ENCODE measurements at places on chromosomes 5 and 9.

GRCh38 chr5:72140711-72141110 lies 33.4 kb downstream of the MAP1B start:
- DNase-seq: no peak

DNA sequence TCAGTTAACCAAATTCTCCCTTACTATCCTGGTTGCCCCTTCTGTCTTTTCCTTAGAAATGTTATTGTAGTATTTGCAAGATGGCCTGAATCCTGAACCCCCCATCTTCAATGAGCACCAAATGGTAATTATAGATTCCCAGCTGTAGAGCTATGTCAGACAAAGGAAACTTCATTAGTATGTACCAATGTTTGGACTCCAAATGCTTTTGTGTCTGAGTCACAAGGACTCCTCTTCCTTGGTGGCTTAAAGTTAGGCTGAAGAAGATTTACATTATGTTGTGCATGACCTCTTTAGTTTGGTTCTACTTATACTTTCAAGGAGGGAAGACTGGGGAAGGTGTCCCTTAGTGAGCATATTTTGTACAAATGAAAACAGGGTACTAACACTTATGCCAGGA lies 105.9 kb upstream of the CDKN2B start:
- DNase-seq: no peak

- no peak for DNase-seq
These were observed 89.5 kb upstream of the FAM120A start for GRCh38 chr9:93361995-93362394.

GRCh38 chr9:115924669-115924987 lies 229.0 kb upstream of the PAPPA start:
- no peak for DNase-seq

DNA sequence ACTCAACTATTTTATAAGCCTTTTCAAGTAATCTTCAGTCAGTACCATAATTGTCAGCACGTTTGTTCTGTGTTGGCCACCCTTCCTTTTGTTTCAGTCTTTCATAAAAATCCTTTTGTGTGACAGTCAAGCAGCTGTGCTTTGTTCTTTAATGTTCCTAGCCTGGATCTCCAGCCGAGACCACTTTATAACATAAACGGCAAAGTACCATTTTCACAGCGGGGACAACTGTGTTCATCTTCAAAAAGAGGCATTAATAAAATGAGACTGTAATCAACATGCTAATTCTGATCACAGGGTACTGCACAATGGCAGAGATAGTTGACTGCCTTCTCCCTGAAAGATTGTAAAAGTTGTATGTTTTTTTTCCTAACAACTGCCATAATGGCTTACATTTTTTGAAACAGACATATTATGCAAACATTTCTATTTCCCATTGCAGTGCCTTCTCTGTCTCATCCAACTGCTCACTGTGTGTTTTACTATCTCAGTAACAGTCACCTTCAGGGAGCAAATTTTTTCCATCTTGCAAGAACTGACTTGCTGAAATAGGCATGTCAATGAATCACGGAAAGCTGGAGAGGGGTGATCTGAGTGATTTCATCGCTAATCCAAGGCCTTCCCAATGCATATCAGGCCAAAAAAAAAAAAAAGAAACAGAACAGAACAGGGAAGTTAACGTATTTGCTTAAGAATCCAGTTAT lies 828.5 kb upstream of the DMAC1 start:
- no peak for DNase-seq

DNA sequence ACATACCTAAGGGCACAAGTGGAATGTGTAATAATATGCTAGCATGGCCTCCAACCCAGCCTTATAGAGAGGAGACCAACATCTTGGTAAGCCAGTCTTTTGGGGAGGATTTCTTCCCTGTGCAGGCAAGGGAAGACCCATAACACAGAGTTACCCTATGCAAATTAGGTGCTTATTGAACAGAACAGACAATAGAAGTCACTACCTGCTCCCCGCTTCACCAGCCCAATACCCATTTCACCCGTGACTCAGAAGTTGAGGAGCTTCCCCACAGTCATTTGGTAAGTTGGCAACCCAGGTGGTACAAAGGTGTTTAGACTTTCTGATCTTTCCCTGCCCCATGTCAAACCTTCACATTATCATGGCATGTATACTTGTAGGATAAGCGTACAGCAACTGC lies 44.6 kb downstream of the AOPEP start:
- no peak for DNase-seq

DNA sequence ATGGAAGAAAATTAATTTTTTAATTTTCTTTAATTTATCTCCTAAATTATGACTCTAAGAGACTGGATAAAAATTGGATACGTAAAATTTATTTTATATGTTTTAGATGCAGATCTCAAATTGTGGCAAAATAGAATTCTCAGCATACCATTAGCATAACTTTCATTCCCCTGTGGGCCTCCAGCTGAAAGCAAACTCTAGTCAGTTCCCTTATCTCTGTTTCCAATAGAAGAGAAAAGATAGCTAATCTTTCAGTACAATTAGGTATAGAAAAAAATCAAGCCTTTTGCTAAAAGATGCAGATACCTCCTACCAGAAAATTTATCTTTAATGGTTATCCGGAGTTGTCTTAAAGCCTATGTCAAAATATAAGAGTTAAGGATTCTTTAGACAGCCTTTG lies 1530.6 kb downstream of the EFNA5 start:
- DNase-seq: peak; percentile 7

DNA sequence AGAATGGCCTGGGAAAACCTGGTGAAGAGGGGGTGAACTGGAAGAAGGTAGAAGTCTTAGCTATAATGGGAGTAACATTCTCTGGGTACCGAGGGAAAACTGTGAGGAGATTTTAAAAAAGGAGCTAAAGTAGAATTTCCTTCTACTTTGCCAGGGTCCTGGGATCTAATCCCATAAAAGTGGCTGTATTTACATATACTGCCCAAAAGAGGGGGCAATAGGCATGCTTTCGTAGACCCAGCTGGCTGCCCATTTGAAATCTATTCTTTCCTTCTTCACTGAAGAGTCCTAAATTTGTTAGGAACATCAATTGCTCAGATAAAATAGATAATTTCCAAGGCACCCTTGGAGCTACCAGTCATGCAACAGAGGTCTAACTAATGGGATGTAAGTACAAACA lies 159.2 kb downstream of the CDC42SE2 start:
- DNase-seq: no peak

DNA sequence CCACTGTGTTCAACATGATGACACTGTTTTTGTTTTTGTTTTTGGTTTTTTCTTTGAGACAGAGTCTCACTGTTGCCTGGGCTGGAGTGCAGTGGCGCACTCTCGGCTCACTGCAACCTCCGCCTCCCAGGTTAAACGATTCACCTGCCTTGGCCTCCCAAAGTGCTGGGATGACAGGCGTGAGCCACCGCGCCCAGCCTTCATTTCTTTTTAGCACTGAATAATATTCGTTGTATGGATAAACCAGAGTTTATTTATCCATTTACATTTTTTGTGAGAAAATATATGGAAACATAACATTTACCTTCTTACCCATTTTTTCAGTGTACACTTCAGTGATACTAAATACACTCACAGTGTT lies 4.2 kb downstream of the CARD19 start:
- DNase-seq: no peak

DNA sequence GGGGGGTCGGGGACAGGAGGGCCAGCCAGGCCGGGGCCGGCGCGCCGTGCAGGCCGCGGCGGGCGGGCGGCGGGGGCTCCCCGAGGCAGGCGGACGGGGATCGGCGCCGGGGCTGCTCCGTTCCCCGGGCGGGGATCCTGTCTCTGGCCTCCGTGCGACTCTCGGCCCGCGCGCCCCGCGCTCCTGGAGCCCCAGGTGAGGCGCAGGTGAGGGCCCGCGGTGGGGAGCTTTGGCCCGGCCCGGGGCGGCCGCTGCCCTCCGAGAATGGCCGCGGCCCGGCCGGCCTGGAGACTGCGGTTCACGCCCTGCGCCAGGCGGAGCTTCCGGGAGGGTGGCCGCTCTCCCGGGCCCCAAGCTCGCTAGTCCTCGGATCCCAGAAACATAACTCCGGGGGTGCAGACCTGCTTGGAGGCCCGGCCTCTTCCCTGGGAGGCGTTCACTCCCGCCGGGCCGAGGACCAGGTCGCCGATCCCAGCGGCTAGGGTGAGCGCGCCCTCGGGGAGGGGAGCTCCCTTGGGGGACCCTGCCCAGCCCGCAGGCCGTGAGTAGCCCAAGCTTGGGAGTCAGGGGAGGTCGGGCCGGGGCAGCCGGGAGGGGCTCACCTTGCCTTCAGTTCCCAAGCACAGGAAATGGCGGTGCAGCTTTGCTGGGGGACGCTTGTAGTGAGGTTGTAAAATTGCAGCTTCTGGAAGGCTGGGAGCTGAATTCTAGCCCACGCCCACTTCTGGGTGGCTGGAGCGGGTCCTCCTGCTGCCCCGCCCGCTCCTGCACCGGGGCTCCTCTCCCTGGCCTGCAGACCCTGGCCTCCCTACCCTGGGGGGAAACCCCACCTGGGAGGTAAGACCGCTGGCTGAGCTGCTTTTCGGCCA lies 723 bp downstream of the PPP1R26 start:
- no peak for DNase-seq

- DNase-seq: no peak
These were observed 51.2 kb downstream of the ADAMTS19 start for GRCh38 chr5:129511291-129511690.

- no peak for DNase-seq
These were observed 48.1 kb downstream of the PRELID2 start for GRCh38 chr5:145787001-145787400.

- no peak for DNase-seq
These were observed 227.3 kb upstream of the ITGA1 start for GRCh38 chr5:52560366-52560765.

DNA sequence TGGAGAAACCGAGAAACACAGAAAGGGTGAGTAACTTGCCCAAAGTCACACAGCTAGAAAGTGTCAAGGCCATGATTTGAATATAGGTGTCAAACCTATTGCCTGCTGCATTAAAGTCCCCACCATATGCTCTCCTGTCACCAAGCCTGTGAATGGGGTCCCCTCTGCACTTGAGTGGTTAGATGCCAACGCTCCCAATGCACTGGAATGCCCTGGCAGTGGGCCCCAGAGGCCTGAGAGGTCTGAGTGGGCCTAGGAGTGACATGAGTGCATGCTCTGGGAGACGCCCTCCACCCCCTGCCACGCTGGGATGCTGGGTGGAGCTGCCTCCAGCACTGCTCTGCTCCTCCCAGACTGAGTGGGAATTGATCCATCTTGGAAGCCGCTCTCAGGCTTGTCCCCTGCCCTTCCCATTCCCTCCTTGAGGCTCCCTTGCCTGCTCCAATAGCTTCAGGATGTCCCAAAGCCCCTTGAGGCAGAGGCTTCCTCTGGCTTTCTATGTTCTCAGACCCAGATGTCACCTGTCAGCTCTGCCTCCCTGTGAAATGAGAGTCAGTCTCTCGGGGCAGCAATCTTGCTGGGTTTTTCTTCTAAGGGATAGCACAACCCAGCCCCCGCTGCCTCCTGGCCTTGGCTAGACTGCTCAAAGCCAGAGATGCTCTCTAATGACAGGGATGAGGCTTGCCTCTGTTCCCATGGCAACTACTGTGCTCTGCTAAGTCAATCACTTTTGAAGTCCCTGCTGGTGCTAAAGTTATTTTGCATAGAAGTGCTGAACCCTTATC lies 6.6 kb upstream of the ARSI start:
- no peak for DNase-seq

DNA sequence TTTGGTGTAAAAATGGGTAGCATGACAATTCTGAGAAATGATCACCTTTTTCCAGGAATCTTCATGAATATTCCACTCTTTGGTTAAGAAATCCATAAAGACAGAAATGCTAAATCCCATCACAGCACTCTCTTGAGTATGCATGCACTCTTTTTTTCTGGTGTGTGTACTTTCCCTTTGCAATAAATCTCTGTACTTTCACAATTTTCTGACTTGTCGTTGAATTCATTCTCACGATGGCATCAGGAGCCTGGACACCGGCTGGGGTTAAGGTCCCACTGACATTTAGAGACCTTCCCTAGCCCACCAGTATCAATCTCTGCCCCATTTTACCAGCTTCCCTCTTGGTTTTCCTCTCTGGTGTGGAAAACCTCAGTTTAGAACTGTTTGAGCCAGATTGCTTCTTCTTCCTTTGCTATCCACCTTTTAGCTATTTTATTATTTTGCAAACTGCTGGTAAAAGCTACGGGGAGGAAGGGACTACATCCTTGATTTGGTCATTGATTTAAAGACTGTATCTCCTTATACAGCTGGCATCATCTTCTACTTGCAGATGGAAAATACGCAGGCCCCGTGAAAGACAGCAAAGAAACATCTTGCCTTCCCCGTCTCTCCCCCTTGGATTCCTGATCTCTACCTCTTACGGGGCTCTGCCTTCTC lies 59.9 kb upstream of the ZFR start:
- DNase-seq: no peak

GRCh38 chr9:127865645-127866464 lies 11.4 kb upstream of the ENG start:
- DNase-seq: no peak

GRCh38 chr5:111703662-111704061 lies 53.3 kb downstream of the NREP start:
- no peak for DNase-seq

GRCh38 chr9:128078504-128079434 lies 10.7 kb downstream of the SLC25A25 start:
- no peak for DNase-seq

DNA sequence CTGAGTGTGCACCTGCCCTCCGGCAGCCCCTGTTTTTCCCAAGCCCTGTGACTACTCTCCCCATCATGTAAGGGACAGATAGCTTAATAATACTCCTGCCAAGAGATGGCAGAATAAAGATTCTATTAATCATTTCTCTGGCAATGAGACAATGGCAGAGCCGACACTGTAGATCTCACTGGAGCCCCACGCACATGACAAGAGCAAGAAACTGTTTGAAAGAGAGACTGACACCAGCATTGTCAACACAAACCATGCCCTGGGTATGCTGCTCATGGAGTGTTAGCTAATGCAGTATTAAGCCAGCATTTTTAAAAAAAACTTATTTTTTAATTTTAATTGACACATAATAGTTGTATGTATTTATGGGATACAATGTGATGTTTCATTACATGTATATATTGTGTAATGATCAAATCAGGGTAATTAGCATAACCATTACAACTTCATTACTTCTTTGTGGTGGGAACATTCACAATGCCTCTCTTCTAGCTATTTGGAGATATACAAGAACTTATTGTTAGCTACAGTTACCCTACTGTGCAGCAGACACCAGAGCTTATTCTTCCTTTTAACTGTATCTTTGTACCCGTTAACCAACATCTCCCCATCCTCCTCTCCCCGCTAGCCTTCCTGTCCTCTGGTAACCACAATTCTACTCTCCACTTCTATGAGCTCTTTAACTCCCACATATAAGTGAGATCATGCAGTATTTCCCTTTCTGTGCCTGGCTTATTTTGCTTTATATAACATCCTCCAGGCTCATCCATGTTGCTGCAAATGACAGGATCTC lies 31.5 kb upstream of the SEMA4D start:
- no peak for DNase-seq

- no peak for DNase-seq
These were observed 11.1 kb downstream of the GAPVD1 start for GRCh38 chr9:125272697-125273096.

GRCh38 chr5:132688536-132689339 lies 14.9 kb downstream of the IL4 start:
- DNase-seq: no peak

- DNase-seq: no peak
These were observed 736.7 kb upstream of the WWC1 start for GRCh38 chr5:167554564-167555290.
